Activated CD8-positive, alpha-beta memory T cell treated with anti-CD3 and anti-CD28 coated beads for 4 hours (primary cell): ENCODE measurements at places on chromosomes 1 and 21.

DNA sequence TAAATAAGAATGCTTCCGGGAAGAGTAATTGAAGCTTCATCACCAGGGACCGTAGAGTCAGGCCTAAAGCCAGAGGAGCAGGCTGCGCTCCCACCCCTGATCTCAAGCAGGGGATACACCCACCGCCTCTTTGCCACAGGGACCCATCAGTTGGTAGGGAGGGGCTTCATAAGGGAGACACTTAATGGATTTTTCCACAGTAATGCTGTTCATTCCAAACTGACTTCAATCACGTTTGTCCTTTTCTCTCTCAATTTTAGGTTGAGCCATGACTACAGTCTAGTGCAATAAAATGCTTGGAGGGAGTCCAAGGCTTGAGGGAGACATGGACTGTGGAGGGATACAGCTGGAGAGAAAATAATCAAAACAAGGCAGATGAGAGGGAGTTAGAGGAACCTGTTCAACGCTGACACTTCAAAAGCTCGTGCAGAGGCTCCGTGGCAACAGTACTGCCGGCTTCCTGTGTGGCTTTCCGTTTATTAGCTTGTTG lies 111.5 kb downstream of the SEC16B start:
- no peak for DNase-seq

DNA sequence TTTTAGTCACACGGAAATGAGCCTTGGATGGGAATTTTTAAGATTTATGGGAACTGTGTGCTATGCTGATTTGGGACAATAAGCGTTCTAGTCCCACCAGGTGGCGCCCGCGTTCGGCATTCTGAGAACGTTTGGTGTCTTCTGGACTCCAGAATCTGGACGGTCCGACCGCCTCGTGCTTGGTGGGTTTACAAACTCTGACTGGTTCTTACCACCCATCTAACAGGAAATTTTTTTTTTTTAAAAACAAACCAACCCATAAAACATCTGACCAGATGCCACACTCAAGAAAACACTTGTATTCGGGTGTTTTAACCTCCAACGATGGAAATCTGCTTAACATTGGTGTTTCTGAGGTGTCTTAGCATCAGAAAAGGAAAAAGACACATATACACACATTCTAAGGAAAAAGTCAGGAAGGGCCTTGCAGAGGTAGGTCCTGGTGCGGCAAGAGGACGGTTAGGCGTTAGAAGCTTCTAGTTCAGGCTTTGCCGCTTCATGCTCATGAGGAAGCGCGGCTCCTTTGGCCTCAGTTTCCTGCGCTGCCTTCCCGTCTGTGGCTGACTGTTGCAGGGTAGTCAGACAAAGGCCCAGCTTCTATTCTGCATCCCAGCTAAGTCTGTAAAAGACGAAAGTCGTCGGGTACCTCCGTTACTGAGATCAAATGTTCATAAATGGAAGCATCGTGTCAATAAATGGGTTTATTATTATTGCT lies 814 bp upstream of the DYRK3 start:
- peak; percentile 54 for DNase-seq

DNA sequence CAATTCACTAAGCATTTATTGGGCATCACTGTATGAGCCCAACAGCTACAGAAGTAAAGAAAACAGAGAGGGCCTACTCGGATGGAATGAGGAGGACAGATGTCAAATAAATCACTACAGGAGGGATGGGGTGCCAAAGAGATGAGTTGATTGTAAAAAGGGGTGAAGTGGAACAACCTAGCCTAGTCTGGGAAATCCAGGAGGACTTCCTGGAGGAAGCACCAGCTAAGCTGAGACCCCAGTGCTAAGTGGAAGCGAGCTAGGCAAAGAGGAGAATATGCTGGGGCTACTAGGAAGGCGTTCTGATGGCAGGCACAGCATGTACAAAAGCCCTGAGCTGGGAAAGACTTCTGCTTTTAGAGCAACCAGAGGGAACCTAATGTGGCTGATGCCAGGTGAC lies 42.1 kb downstream of the TAS1R2 start:
- DNase-seq: no peak

DNA sequence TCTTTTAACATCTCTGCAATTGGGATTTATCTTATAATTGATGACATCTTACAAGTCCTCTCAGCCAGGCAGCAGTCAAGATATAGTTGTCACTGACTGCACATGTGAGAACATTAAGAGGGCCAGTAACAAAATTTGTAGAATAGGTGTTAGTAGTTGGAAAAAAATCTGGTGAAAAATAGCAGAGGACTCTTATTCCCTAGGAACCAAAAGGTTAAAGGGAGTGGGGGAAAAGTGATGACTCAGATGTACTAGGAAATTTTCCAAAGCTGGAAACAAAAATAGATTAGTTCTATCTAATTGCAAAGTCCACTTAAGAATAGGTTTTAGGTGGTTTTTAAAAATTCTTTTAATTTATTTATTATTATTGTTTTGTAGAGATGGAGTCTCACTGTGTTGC lies 3.6 kb downstream of the NUP210L start:
- DNase-seq: no peak

DNA sequence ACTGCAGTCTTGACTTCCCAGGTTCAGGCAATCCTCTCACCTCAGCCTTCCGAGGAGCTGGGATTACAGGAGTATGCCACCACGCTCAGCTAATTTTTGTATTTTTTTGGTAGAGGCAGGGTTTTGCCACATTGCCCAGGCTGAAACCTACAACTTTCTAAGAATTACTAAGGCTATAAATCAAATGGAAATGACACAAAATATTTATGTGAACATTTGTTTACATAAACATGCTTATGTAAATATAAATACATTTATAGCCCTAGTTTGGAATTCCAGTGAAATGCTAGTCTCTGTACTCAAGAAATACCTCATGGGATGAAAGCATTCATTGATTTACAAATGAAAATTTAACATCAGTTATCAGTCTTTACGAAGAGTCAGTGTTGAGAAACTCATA lies 47.8 kb downstream of the NVL start:
- DNase-seq: no peak

- DNase-seq: no peak
Measured at GRCh38 chr1:87560601-87561360, 232.1 kb downstream of the LMO4 start.

DNA sequence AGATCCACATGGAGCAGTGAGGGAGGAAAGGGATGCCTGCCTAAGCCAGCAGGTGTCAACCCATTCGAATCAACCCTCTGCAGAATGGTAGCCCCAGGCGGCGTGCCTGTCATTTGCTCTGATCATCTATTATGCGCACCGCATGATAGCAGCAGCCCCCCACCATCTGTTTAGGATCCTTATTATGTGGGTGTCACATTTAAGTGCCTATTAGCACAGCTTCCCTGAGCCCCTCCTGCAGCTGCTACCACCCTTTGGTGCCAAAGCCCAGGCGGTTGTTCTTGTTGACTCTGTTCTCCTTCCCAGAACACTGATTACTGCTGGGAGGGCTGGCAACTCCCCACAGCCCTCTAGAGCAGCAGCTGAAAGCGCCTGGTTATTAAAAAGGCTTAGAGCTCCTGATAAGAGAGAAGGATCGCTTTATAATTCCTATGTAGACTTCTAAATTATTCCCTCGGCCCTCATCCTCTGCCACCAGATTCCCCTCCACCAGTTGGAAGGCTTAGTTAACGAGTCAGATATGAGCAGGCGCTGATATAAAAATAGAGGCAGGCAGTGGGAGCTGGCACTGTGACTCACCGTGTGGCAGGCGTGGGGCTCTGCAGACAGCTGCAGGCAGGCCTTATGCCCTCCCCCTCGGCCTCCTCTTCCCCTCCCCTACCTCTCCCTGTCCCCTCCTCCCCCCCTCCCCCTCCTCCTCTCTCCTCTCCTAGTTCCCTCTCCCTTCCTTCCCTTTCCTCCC lies 23.0 kb downstream of the ACTA1 start:
- DNase-seq: no peak

DNA sequence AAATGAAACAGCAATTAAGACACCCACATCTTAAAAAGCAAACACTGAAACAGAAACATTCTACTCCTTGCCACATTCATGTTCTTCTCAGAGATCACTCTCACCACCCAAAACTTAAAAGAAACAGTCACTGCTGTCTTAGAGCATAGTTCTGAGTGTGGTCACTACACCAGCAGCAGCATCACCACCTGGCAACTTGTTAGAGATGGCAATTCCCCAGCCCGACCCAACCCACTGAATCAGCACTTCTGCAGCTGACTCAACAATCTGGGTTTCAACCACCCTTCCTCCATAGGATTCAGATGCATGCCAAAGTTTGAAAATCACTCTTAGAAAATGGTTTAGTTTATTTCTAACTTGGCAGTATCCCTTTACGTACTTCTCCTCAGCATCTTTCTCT lies 126.1 kb downstream of the CDC42BPA start:
- DNase-seq: no peak

DNA sequence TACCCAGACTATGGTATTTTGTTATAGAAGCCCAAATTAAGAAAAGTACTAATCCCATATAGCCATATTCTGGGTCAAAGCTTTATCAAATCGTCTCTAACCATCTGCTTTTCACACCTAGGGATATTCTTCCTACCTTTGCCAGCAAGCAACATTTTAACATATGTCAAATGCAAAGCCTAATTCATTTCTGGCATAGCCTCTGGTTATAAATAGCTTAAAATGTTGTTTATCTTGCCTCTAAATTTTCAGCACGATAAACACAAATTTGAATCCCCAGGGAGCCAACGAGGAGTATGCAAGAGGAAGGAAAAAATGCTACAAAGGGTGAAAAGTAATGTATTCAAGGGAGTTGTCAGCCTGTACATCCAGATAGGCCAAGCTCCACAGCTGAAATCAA lies 357.2 kb downstream of the KCNH1 start:
- DNase-seq: no peak

DNA sequence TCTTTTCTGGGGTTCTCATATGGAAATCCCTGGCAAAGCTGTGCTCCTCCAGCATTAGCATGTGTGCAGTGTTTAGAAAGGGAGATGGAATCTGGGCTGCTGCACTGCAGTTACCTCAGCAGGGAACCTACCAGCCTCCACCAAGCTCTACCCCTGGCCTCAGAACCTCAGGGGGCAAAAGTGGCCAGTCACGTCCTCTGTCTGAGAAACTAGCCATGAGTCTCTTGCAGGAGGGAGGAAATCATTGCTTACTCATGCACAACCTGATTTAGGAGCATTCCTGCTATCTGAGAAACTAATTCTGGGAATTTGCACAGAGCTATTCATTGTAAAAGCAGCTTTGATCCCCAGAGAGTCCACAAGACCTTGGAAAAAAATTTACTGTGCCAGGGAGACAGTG lies 80.6 kb upstream of the IPO9 start:
- no peak for DNase-seq

GRCh38 chr1:246293366-246294121 lies 213.5 kb downstream of the SMYD3 start:
- DNase-seq: no peak

DNA sequence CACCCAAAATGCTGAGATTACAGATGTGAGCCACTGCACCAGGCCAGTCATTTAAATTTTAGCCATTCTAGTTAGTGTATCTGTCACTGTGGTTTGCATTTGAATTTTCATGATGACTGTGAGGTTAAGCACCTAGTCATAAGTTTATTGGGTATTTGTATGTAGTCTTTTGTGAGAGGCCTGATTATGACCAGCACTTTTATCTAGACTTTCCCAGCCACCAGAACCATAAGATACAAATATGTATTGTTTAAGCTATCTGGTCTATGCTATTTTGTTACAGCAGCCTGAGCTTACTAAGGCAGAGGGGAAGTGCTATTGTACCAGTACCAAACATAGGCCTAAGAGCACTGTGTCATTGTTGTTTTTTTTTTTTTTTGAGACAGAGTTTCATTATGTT lies 19.9 kb upstream of the DNAJC6 start:
- DNase-seq: no peak

DNA sequence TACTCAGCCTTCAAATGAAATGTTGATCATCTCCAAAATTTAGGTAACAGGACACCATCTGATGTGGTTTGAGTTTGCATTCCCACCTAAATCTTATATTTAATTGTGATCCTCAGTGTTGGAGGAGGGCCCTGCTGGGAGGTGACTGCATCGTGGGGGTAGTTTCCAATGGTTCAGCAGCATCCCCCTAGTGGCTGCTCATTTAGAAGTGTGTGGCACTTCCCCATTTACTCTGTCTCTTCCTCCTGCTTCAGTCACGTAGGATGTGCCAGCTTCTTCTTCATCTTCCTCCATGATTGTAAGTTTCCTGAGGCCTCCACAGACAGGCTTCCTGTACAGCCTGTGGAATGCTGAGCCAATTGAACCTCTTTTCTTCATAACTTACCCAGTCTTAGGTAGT lies 731.2 kb downstream of the USP25 start:
- DNase-seq: no peak

- no peak for DNase-seq
Measured at GRCh38 chr1:27569088-27569460, 34.9 kb downstream of the AHDC1 start.

- DNase-seq: no peak
Measured at GRCh38 chr1:62209931-62210595, 15.4 kb downstream of the L1TD1 start.

GRCh38 chr1:16903054-16903453 lies 7.3 kb downstream of the RNU1-2 start:
- DNase-seq: no peak

DNA sequence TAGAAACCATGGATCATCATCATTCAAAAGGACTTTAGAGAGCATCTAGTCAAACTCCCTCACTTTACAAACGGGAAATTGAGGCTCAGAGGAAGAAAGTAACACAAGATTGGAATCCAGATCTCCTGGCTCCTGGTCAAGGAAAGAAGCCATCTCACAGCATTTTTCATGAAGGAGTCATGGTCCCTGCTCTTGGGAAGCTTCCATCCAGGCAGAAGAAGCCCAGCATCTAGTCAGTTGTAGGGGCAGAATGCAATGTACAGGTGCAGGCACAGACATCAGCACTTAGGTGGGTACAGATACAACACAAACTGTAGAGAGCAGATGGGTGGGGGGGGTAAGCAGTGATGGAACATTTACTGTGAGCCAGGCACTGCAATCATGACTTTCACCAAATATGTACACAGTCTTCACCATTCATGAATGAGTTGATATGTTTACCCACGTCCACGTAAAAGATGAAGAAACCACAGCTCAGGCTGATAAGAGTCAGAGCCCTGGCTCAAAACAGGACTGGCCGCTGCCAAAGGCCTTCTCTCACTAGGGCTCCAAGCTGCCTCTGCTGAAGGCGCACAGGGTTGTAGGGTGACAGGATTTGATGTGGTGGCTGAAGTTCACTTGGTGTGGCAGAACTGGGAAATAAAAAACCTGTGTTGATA lies 44.0 kb downstream of the OPTC start:
- DNase-seq: no peak
